ENCODE measurements at places on chromosomes 5 and 9. TPM values are rescaled to one million over a fixed set of nuclear protein-coding genes. Genes with fewer than 3 reads are reported as not detected.

The ANKRD20A1 gene
- 6.6 TPM for total RNA-seq

The CNTLN gene
- total RNA-seq: 20.7 TPM

The SLC46A2 gene
- not detected for total RNA-seq

The ANXA1 gene
- 659 TPM for total RNA-seq

The SLC23A1 gene
- total RNA-seq: not detected

The DBN1 gene
- 204 TPM for total RNA-seq

The IL3 gene
- total RNA-seq: not detected

The ALDH1A1 gene
- 57.0 TPM for total RNA-seq

The PCDHB11 gene
- total RNA-seq: 0.27 TPM

The NR4A3 gene
- under 0.01 TPM for total RNA-seq

The SUSD3 gene
- total RNA-seq: 0.13 TPM

The FAM221B gene
- not detected for total RNA-seq

The PCDHGB6 gene
- total RNA-seq: 3.3 TPM

The CDC20B gene
- 0.13 TPM for total RNA-seq

The LHX3 gene
- not detected for total RNA-seq

The HTR1A gene
- total RNA-seq: not detected

The IL33 gene
- 45.9 TPM for total RNA-seq

The ARL14EPL gene
- total RNA-seq: 0.27 TPM

The ST8SIA4 gene
- total RNA-seq: 5.3 TPM

The CCL27 gene
- total RNA-seq: not detected

The UBAP2 gene
- 38.1 TPM for total RNA-seq

The IL13 gene
- not detected for total RNA-seq

The RANBP3L gene
- total RNA-seq: not detected

The SLC6A19 gene
- not detected for total RNA-seq

The BARX1 gene
- not detected for total RNA-seq

The FREM1 gene
- total RNA-seq: 0.27 TPM

The BTNL3 gene
- total RNA-seq: not detected

The TPRN gene
- 8.7 TPM for total RNA-seq

The MELK gene
- 73.0 TPM for total RNA-seq

The LECT2 gene
- not detected for total RNA-seq

The LRRTM2 gene
- 0.43 TPM for total RNA-seq

Data from thoracic aorta endothelial cell (primary cell).